ENCODE measurements at places on chromosomes 4 and X.

DNA sequence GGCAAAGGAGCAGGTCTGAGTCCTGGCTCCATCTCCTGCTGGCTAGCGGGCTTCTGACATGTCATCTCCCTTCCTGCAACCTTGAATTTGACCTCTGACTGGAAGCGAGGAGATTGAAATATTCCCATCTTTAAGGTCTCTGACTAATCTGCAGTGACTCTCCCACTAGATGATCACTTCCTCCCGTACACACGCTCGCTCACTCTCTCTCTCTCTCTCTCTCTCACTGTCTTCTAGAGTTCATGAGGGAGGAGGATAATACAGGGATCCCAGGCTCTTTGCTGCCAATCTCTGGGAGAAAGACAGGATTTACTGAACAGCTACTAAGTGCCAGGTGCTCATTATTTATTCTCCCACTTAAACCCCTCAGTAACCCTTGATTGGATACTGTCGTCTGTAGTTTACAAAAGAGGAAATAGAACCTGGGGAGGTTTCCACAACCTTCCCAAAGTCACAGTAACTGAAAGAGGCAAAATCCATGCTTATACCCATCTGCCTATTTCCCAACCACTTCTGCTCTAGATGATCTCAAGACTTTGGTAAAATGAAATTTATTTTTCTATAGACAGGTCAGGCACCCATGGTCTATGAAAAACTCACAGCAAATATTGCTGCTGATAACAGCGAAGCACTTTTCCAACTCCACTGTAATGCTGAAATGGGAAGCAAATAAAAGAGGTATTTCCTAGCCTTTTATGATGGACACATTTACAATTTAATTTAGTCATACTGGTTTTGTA, 193.5 kb upstream of the C1QTNF7 start:
- DNase-seq: no peak

DNA sequence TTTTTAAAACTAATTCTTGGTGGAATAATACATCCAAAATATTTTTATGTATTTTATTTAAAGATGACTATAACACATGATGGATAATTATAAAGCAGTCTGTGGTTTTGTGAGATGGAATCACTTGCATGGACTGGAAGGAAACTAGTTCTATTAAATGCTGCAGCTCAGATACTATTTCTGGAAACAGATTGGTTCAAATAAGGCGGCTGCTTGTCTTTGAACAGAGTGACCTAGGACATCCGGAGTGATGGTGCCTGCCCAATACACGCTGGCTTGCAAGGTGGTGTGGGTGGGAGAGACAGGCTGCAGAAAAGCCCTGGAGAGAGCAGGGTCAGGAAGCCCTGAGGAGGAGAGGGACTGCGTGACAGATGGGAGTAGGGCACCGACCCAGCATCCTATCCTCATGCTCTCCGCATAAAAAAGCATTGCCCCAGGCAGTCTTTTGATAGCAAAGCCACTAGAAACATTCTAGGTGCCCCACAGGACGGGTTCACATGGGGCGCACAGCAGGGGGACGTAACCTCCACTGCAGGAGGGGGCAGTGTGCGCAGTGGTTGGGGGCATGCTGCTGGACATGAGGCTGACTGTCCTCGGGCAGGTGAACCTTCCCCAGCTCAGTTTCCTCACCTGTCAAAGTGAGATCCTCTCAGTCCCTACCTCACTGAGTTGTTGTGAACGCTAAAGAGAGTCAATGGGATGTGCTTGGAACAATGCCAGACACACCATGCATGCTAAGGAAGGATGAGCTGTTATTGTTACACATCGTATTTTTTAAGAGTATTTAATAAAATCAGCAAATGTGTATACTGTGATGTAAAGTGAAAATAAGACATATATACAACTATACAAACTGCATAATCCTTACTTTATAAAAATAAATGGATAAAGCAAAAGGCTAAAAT, 71.3 kb downstream of the EVC2 start:
- DNase-seq: no peak

GRCh38 chr4:20359692-20360091, 108.0 kb downstream of the SLIT2 start:
- DNase-seq: no peak

- no peak for DNase-seq
Measured at GRCh38 chrX:43718956-43719355, 62.9 kb downstream of the MAOA start.

GRCh38 chr4:5012244-5012898, 6.9 kb downstream of the CYTL1 start:
- no peak for DNase-seq
